ENCODE measurements at places on chromosomes 5 and 9.

GRCh38 chr9:118693645-118694044 is 675.6 kb downstream of the BRINP1 start:
- no peak for ATAC-seq

DNA sequence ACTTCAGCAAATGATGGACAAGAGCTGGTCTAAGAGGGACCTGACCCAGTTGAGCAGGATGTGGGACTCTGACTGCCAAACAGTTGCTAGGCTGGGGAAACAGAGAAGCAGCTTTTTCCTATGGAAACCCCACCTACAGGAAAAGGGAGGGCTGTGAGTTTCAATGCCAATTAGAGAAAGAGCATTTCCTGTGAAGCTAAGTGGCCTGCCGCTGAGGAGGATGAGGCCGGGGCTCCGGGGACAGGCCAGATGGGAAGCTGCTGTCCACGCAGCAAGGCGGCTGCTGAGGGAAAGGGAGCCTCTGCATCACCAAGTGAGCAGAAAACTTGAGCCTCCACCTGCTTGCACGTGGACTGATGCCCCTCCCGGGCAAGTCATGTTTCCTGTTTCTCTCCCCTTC is at the start of gene PCDH12:
TSS of gene PCDH12 (minus strand) at position 90 of the 400 bp plus-strand sequence. CDS start 351 bp downstream, outside the sequence.
- ATAC-seq: no peak

DNA sequence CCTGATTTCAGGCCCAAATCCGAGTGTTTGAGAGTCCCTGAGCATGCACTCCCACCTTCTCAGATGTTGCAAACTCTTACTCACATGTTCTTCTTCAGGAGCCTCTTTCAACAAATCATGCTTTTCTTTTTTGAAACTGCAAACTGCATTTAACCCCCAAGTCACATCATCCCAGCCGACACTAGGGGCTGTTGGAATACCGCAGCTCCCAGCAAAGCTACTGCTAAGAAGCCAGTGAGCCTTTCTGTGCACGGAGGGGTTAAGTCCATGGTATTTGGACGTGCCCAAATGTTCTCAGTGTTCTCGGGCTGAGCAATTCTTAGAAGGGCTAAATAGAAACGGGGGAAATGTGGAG is 282.9 kb downstream of the NFIB start:
- no peak for ATAC-seq

- no peak for ATAC-seq
Observed at GRCh38 chr5:33268374-33268773, 172.4 kb upstream of the TARS1 start.

DNA sequence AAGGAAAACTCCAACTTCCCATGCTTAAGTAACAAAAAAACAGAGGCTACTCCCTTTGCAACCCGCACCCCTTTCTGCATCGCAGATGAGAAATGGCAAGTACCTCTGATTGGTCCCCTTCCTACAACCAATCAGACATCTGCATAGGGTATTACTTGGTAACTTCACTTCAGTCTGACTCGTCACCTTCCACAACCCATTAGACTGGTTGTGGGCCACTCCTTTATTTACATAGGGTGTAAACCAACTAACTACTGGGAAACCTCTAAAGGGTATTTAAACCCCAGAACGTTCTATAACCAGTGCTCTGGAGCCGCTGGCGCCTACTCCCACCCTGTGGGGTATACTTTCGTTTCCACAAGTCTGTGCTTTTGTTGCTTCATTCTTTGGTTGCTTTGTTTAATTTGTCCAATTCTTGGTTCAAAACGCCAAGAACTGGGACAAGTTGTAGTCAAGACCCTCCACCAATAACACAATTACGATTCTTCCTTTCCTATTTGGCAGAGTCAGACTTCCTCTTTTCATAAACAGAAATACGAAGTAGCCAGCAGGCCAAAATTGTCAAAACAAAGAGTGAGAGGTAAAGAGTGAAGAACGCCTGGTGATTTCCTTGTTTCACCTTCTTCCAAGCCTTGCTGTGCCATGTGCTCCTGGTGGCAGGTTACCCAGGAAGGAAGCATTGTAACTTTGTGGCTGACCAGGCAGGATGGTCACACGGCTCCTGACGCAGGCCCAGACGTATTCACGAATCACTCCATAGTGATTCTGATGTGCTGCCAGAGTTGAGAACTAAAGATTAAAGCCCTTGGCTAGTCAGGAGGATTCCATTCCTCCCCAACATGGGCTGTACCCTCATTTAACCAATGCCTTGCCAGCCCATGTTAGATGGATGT is 477.4 kb downstream of the ARHGEF28 start:
- no peak for ATAC-seq
